ENCODE measurements at places on chromosomes 5 and 9.

DNA sequence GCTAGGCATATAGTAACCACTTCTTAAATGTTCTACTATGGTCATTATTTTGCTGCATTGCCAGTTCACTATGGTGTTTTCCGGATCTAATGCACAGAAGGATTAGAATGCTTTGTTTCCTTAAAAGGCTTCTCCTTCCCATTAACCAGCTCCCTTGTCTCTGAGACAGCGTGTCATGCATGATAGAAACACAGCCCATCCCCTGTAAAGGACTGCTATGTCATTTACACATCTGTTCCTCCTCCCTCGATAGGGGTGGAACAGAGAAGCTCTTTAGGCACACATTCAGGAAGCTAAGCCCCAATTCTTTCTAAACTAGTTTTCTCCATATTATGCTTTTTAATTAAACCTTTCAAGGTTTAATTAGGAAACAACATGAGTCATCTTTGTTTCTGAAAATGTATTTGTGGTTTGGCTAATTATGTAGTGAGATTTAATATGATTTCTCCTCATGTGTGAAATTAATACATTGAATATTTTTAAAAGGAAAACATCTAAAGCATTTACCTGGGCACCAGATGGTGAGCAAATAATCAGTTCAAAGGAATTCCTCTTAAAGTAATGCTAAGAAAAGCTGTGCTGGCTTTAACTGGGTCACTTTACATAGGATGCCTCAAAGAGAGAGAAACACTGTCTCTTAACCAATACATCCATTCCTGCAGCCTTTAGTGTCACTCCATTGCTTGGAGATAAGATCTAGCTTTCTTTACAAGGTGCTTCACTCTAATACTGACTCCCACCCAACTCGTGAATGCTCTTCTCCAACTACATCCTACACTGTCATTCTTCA, 133.3 kb upstream of the PPP1R2B start:
- no peak for DNase-seq

GRCh38 chr9:14173713-14174112, 140.2 kb downstream of the NFIB start:
- DNase-seq: no peak

GRCh38 chr5:154505567-154505966, 27.5 kb upstream of the HAND1 start:
- DNase-seq: no peak

DNA sequence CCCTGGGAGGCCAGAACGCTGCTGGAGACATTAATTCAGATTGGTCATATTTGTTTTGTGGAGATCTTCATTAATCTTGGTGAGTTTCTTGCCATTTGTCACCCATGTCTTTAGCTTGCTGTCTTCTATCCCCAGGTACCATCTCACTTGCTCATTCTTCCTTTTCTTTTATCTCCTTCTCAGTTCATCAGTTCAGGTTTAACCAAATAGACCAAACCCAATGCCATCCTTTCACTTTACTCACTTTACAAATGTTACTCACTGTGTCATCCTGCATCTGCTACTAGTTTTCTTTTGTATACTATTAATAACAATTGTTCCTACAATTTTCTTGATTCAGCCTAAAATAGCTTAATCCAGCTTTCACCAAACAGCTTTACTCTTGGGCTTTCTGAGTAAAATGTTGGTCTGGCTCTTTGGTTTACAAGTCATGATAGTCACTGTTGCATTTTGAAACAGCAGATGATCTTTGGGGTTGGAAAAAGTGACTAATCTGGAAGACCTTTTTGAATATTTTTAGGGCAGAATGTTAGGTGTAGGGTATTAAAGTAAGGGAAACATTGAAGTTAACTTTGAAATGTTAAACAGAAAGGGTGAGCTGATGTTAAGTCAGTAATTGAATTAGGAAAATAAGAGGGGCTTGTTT, 246.9 kb downstream of the ZSWIM6 start:
- DNase-seq: no peak

DNA sequence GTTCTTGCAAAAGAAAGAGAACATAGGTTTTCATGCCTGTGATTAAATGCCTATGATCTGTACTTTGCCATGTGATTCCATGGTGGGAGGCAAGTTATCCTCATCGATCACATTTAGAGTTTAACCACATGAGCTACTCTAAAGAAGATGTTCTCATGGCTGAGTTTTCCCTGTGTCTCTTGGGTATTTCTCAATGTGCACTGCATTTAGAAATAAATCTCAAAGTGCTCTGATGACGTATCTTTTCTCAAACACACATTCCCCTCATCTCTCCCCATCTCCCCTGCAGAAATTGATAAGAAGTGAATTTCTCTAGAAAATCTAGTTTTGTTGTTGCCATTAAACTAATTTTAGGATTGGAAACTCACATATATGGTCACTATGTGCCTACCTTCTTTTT, 282.2 kb downstream of the SEMA5A start:
- DNase-seq: no peak

DNA sequence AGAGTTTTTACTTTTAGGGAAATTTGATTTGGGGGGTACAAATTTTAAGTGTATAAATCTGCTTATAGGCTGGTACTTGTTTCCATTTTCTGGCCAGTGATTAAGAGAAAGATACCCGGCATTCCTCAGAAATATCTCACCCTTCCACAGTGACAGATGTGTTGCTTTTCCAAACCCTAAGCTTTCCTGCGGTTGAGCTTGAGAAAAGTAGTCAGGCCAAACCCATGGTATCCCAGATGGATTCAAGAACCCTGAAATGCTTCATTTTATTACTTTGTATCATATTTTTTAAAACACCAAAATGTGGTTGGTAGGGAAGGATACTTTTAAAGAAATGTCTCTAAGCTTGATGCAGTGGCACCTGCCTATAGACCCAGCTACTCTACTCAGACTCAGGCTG, 23.5 kb downstream of the SPTAN1 start:
- DNase-seq: no peak

DNA sequence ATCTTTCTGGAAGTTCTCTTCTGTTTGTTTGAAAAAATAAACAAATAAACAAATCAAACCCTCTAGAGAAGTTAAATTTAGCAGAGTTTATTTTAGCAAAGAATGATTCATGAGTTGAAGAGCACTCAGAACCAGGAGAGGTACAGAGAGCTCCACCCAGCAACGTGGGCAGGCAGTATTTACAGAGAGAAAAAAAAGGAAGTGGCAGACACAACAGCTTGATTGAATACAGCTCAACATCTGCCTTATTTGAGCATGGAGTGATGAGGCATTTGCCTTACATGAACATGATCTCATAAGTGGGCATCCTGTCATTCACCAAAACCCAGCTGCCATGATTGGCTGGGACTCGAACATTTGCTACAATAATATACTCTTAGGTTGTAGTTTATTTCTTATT, 381.6 kb upstream of the ADAMTS16 start:
- DNase-seq: no peak

DNA sequence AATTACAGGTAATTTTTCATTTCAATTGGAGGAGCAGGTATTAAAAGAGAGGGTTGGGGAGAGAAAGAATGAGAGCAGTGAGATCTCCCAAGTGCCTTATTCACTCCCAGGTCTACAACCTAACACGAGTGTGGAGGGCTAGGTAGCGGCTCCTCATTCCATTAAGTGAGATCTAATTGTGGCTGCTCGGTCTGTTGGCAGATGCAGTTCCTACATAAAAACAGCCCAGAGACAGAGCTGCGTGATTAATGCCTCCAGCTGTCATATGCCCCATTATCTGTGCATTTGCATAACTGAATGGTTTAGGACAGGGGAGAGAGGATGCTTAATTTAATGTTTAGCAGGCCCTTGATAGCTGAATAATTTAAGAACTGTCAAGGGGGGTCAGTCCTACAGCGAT, 100.5 kb downstream of the PSAT1 start:
- no peak for DNase-seq

- DNase-seq: no peak
These were observed 32.4 kb upstream of the STX17 start for GRCh38 chr9:99873943-99874584.

- no peak for DNase-seq
These were observed 356.2 kb upstream of the NUDT12 start for GRCh38 chr5:103918668-103919367.

GRCh38 chr5:2441495-2442180, 309.8 kb downstream of the IRX2 start:
- DNase-seq: no peak

DNA sequence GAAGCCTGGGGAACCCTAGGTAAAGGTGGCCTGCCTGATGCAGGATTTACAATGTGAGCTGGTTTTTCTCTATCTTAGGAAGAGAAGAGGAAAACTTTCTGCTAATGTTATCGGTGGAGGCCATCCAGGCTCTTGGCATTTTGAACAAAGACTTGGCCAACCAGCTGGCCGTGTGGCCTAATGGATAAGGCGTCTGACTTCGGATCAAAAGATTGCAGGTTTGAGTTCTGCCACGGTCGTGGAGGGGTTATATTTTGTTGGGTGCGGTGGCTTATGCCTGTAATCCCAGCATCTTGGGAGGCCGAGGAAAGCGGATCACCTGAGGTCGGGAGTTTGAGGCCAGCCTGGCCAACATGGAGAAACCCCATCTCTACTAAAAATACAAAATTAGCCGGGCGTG, 9.6 kb downstream of the C9orf152 start:
- no peak for DNase-seq

- DNase-seq: no peak
These were observed 50.9 kb downstream of the SUSD1 start for GRCh38 chr9:112124156-112124555.

- DNase-seq: no peak
These were observed 1.2 kb upstream of the AJM1 start for GRCh38 chr9:136840877-136841645.

DNA sequence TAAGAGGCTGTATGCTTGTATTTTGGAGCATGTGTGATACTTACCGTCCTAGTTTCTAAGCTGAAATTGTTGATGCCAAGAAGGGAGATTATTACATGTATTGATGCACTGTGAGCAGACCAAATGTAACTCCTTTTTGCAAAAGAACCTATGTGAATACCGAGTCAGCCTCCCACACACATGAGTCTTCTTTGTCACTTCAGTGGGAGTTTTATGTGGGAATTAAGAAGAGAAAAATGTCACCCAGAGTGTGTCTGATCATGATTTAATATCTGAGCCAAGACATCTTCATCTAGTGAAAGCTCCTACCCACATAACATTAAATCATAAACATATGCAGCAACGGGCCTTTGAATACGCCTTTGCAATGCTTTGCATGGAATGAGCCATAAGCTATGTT, 380.3 kb upstream of the ACTBL2 start:
- DNase-seq: no peak

GRCh38 chr5:154181161-154181560, 9.4 kb upstream of the GALNT10 start:
- no peak for DNase-seq

- no peak for DNase-seq
These were observed 762 bp upstream of the ST6GALNAC4 start for GRCh38 chr9:127917603-127918002.

GRCh38 chr5:146967646-146968045, 89.1 kb upstream of the PPP2R2B start:
- DNase-seq: no peak

- no peak for DNase-seq
These were observed 8.4 kb downstream of the SPEF2 start for GRCh38 chr5:35626108-35626507.

GRCh38 chr5:19369048-19369447, 619.0 kb downstream of the CDH18 start:
- DNase-seq: no peak

GRCh38 chr9:89026876-89027275, 35.6 kb downstream of the S1PR3 start:
- DNase-seq: peak; percentile 44

DNA sequence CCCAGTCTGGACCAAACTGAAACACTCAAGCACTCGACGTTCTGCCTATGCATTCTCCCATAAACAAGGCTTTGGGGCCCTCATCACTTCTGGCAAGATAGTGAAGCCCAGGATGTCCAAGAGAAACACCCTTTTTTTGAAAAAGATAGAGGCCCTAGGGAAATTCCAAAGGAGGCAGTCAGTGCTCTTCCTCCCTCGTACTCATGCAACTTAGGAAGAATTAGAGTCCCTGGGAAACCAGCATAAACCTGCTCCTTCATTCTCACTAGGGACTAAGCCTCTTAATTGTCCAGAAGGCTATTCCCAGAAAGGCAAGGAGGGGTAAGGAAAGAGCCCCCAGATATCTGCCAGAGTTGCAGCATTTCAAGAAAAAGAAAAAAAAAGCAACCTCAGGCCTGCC, 7.8 kb upstream of the RUSC2 start:
- no peak for DNase-seq

Data from CD14-positive monocyte (primary cell).